ENCODE measurements at places on chromosomes 1 and 21.

DNA sequence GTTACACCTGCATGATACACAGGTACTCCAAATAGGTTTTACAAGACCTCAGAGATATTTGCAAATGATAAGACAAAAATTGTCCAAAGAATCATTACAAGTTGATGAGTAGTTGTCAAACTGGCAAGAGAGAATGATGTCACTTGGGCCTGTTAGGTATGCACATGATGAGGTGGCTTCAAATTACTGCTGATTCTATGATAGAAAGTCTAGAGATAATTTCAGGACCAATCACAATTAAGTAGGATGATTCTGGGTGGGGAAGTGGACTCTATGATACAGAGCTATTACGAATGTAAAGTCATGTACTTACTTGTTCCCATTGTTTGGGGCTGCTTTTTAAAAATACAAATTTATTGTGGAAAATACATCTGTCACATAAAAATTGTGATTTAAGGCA lies 5.2 kb upstream of the SPRR1B start:
- DNase-seq: no peak

GRCh38 chr21:38223893-38224540 lies 32.8 kb upstream of the KCNJ15 start:
- DNase-seq: peak; percentile 41

- no peak for DNase-seq
Measured at GRCh38 chr1:195604287-195604686, 1004.0 kb downstream of the KCNT2 start.

DNA sequence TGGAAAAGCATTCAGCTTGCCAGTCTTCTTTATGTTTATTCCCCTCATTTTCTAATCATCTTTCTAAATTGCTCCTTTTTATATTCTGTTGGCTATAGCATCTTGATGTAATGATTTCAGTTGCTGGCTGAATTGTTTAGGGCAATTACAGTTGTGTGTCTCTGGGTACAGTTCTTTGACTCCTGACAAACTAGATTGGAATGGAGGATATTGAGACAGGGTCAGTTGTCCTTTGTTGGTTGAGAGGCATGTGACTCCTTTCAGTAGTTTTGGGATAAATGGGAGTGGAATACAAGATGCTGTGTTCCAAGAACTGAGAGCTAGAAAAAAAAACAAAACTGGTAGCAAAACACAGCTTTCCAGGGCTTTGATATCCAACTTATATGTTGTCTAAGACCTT lies 1.5 kb downstream of the CENPF start:
- no peak for DNase-seq

- DNase-seq: no peak
Measured at GRCh38 chr1:159023723-159024122, 14.0 kb downstream of the IFI16 start.

GRCh38 chr1:92544756-92545165 lies 58.0 kb upstream of the GFI1 start:
- peak; percentile 79 for DNase-seq

- DNase-seq: no peak
Measured at GRCh38 chr1:70617728-70618127, 206.7 kb downstream of the CTH start.

GRCh38 chr1:168490306-168490705 lies 53.5 kb downstream of the XCL2 start:
- no peak for DNase-seq

DNA sequence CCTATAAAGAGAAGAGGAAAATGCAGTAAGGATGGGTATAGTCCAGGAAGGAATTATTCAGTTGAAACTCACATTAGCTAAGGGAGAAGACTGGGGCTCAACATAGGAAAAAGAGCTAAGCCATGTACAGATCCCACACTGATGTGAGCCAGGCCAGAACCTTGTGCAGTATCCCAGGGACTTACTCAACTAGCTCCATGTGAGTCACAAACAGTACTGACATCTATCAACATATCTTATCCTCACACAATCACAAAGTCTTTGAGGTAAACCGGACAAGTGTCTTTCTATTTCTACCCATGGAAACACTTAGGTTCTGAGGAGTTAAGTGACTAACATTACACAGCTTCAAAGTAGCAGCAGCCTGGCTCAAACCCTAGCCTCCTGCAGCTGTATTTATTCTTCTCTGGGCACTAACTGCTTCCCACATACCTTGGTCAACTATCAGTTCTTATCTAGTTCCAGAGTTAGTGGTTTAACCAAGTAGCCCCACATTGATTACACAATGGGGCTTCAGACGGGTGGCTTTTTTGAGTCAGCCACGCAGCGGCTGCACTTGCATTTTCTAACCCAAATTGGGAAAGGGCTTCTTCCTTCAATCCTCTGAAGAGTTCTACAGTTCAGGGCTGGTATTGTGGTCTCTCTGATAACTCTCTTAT lies 9.5 kb downstream of the CD5L start:
- peak; percentile 84 for DNase-seq

DNA sequence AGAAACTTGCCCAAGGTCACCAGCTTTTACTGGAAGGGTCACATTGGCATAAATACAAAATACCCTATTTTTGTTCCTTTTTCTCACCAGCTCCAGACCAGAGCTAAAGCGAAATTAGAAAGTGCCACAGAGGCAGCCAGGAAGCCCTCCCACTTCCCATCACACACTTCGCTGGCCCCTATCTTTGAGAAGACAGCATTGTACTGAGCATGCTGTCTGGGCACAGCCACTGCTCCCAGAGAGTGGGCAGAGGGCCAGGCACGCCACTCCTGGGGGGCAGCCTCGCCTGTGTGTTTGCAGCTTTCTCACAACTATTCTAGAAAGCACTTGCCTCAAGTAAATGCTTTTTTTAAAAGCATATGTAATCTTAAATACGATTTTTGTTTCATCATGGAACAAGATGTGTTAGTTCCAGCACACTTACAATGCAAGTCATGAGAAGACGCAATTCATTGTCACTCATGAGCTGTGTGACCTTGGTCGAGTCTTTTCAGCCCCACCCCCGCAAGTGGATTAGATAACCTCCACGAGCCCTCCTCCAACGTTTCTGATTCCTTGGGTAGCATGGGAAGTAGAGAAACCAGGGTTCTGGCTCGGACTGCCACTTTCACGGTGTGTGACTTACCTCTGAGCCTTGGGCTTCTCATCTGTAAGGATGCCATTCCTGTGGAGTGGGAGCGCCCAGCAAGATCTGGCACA lies 25.7 kb upstream of the EPHA8 start:
- DNase-seq: no peak

- peak; percentile 20 for DNase-seq
Measured at GRCh38 chr1:172185211-172185610, 235.3 kb upstream of the C1orf105 start.

- DNase-seq: no peak
Measured at GRCh38 chr1:80495806-80496205, 1304.9 kb upstream of the ADGRL2 start.

- DNase-seq: no peak
Measured at GRCh38 chr21:45016031-45016405, 58.4 kb upstream of the ADARB1 start.

DNA sequence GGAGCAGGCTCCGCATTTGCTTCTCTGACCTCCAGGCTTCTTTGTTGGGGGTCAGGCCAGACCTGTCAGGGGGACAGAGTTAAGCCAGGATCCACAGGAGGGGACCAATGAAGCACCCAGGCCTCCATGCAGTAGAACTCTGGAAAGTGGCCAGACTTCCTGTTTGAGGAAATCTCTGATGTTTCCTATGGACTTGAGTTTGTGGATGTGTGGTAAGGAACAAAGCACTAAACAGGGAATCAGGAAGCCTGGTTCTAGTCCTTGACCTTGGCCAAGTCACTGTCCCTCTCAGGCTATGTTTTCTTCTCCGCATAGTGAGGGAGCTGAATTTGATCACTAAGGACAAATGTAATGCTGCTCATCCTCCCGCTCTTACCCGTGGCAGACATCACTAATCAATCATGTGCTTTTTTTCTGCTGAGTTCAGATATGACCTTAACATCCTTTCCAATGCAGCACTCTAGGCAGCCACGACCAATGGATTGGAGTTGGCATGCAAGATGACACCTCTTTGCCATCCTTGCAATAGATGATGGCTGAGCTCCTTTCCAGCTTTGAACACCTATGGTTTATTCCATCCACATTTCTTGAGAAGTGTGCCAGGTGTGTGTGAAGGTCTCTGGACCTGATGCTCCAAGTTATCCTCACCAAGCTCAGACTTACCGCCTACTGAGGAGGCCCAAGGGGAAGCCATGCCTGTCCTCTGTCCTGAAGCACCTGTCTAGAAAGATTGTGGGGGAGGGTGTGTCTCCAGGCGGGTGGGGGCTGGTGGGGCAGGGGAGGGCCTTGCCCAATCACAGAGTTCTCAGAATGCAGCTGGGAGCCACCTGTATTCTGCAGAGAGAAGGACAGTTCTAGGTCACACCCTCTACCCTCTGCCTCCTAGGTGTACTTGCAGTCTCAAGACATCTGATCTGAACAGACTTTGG lies 9.9 kb downstream of the SH2D2A start:
- no peak for DNase-seq

- no peak for DNase-seq
Measured at GRCh38 chr21:32868631-32869454, 97.3 kb upstream of the PAXBP1 start.

Data from NB4 (cell line).